ENCODE measurements at places on chromosomes 12 and 14.
A peak's percentile ranks its signal among the peaks of the same experiment; 100 is the strongest.

GRCh38 chr12:123149088-123149487, 1.8 kb downstream of the PITPNM2 start:
- peak; percentile 27 for DNase-seq

DNA sequence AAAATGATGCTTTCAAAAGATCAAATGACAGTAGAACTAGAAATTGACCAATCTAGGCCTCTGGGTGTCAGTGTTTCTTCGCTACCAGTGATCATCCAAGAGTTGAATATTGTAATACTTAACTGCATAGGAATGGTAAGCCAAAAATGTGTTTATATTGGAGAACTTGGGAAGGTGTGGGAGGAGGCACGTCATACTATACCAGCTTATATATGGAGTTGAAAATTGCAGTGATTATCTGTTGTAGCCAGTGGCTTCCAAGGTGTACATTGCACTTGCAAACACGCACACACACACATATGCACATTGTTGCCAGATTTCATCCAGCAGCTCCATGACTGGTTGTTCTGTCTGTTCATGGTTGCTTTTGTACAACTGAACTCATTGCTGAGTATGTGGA, 36.1 kb downstream of the EID3 start:
- DNase-seq: no peak

DNA sequence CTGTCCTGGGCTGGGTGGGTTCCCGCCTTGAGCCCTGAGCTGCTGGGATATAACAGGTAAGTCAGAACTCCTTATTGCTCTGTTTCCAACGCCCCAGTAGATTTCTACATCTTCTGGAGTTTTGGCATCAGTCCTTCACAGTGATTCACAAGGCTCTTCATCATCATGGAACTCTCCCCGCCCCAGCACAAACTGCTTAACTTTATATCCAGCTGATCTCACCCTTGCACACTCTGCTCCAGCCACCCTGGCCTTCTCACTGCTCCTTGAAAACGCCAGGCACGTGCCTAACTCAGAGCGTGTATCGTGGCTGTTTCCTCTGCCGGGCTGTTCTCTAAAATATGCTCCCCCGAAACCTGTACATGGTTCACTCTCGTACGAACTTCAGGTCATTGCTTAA, 264.9 kb downstream of the NOVA1 start:
- peak; percentile 10 for DNase-seq

DNA sequence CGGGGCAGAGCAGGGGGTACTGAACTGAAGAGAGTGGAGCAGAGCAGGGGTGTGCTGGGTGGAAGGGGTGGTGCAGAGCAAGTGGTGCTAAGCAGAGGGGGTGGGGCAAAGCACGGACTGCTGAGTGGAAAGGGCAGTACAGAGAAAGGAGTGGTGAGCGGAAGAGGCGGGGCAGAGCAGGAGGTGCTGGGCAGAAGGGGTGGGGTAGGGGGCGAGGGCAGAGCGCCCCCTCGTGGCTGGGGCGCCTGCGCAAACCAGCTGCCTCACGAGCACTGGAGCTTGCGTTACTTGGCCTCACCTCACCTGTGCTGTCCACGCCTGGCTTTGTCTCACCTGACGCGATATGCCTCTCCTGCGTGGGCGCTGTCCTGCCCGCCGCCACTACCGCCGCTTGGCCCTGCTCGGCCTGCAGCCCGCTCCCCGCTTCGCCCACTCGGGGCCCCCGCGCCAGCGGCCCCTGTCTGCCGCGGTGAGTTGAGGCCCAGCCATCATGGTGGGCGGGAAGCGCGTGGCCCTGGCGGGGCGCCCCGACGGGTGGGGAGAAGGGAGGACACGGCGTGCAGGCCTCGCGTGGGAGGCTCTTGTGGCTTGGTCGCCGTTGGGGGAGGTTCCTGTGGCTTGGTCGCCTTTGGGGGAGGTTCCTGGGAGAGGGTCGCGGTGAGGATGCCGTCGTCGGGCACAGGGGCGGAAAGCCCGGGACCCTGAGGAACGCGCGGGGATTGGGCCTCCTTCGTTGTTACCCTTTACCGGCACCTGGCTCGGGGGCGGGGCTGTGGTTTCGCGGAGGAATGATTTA, at the start of gene COX8C:
TSS of gene COX8C (plus strand) at position 257 of the 796 bp plus-strand sequence. CDS start at position 344, 87 bp downstream.
- DNase-seq: no peak

- DNase-seq: no peak
Observed at GRCh38 chr14:105901226-105901625, 374.8 kb downstream of the TMEM121 start.

- no peak for DNase-seq
Observed at GRCh38 chr12:15650399-15651128, 138.6 kb downstream of the EPS8 start.

DNA sequence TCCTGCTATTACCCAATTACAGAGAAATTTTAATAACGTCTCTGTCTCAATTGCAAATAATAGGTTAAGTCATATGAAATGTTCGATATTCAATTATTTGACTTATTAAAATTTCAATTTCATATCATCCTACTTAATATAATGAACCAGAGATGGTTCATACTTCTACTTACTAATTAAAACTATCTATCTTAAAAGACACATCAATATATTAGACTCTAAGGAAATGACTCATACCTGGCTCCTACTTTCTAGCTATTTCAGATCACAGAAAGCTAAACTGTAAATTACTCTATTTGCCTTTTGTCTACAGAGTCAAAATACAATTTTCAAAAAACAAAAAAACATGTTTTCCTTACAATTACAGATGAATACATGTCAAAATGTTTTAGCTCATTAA, 99.6 kb downstream of the CAPZA3 start:
- no peak for DNase-seq

- no peak for DNase-seq
Observed at GRCh38 chr14:32203928-32204357, 874 bp upstream of the RNU6-8 start.

Measured in AG20443 (cell line).